ENCODE measurements at places on chromosomes 7 and 10.

- DNase-seq: peak; percentile 88
These were observed 232.4 kb upstream of the KLF14 start for GRCh38 chr7:130966246-130967009.

DNA sequence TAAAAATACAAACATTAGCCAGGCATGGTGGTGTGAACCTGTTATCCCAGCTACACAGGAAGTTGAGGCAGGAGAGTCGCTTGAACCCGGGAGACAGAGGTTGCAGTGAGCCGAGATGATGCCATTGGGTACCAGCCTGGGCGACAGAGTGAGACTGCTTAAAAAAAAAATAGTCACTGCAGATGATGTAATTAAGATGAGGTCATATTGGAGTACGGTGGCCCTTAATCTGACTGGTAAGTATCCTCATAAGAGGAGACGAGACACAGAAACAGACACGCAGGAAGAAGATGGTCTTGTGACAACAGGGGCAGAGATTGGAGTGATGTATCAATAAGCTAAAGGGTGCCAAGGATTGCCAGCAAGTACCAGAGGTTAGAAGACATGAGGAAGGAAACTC, 156.0 kb downstream of the FAM107B start:
- no peak for DNase-seq

DNA sequence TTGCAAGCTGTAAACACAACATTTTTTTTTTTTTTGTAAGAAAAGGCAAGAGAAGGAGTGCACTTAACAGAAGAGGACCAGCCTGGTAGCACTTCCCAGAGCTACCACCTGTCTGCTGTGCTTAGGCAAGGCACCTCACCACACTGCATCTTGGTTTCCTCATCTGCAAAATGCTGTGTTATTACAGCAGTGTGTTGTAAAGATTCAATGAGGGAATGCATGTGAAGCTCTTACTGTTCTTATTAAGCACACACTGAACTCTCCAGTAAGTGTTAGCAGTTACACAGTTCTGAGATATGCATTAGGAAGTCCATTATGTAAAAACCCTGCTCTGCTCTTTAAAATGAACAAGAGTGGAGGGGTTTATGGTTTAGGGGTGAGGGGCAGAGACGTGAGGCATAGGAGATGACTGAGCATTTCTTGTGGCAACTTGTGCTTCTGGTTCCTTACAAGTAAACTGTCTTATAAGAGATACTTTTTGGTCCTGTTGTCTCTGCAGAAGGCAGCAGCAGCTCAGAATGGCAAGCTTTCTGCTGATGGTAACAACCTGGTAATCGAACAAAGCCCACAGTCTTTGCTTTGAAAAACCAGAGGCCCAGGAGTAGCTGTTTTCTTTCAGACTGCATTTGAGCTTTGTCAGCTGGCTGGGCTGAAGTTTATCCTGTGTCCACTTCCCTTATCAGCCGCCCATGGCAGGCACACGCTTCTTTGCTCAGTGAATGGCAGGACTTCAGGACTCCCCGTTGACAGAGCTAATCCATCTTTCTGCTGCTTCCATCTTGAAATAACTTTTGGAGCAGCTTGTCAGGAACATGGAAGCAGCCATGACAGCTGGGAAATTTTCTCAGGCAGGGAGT, 98.8 kb upstream of the BMPER start:
- DNase-seq: no peak

GRCh38 chr10:132532749-132533560, 4.6 kb upstream of the INPP5A start:
- no peak for DNase-seq

DNA sequence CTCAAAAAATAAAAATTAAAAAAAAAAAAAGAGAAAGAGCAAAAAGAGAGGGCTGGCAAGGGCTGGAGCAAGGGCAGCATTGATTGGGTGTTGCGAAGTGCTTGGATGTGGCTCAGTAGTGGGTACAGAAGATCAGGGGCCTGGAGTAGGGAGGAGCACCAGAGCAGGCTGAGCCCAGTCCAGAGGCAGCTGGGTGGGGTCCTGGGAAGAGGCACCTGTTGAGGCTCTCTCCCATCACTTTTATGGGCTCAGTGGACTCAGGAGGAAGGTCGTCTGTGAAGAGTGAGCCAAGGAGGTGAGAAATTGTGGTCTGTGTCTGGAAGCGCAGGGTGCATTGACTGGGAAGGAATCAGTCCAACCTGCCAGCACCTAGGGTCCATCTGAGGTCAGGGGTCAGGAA, 11.8 kb upstream of the ZMIZ2 start:
- DNase-seq: no peak

GRCh38 chr10:119029613-119030420, at the start of gene NANOS1:
NANOS1 (plus strand) TSS chr10:119029714; CDS start chr10:119029802, 88 bp downstream.
- DNase-seq: no peak

DNA sequence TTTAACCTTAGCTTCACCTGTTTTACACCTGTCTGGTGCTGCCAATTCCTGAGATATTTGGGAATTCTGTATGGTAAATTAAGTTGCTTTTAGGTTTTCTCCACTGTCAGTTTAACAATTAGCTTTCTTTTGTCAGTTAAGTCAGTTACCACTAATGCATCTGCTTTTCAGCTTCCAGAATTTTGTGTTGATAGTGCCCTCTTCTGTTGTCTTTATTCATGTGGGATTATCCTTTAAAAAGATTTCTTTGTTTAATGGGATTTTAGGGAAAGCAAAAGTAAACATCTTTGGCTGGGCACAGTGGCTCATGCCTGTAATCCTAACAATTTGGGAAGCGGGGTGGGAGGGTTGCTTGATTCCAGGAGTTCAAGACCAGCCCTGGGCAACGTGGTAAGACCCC, 8.1 kb downstream of the TFAM start:
- peak; percentile 42 for DNase-seq

DNA sequence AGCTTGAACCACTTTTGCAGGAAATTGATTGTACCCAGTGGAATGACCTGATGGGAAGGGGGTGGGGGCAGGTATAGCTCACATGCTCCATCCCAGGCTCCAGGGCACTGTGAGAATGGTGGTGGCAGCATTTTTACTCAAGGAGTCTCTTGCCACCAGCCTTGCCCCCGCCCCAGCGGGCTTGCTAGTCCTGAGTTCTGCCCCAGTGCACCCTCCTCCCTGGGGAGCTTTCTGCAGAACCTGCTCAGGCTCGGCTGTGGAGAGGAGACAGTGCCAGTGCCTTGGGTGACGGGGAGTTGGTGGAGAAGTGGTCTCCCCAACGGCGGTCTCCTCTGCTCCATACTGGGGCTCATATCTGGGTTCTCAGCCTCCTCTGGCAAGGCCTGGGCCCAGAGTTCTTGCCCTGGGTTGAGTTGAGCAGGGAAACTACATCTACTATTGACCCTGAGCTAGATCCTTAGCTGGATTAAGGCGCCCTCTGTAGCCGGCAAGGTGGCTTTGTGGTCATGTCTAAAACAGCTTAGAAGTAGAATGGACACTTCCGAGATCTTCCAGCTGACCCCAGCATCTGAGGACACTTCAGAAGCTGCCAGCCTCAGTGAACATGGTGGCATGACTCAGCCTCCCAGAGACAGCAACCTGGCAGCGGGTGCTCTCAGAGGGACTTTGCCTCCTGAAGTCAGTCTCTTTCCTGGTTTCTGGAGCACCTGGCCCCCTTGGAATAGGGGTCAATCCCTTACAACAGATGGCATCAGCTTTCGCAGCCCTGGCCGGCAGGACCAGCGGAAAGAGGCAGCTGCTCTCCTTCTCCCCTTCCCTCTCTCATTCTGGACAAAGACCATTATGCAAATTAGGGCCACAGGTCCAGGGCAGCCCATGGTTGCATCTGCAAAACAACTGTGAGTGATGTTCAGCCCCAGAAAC, 363.4 kb upstream of the MKI67 start:
- no peak for DNase-seq

DNA sequence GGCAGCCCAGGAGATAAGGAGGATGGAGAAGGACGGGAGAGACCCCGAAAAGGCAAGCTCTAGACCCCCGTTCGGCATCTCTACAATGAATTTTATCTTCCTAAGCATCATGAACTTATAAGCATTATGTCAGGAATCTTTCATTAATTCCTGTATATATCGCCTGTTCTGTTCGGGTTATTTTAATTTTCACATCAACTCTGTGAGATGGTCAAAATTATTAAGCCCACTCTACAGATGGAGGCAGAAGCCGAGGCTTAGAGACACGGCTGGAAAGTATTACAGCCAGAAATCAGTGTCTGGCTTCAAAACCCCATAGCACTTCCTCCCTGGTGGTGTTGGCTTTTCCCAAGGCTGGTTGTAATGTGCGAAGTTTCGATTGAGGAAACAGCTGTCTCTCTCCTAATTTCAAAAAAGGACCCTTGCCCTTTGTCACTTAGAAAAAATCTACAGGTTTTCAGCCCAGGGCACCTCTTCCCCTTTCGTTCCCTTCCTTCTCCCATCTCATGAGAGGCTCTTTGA, 1.5 kb upstream of the GRM8 start:
- no peak for DNase-seq

GRCh38 chr10:50275650-50276235, 24.4 kb upstream of the ASAH2 start:
- peak; percentile 51 for DNase-seq

- DNase-seq: no peak
These were observed 154.1 kb downstream of the PIP4K2A start for GRCh38 chr10:22560096-22560912.

DNA sequence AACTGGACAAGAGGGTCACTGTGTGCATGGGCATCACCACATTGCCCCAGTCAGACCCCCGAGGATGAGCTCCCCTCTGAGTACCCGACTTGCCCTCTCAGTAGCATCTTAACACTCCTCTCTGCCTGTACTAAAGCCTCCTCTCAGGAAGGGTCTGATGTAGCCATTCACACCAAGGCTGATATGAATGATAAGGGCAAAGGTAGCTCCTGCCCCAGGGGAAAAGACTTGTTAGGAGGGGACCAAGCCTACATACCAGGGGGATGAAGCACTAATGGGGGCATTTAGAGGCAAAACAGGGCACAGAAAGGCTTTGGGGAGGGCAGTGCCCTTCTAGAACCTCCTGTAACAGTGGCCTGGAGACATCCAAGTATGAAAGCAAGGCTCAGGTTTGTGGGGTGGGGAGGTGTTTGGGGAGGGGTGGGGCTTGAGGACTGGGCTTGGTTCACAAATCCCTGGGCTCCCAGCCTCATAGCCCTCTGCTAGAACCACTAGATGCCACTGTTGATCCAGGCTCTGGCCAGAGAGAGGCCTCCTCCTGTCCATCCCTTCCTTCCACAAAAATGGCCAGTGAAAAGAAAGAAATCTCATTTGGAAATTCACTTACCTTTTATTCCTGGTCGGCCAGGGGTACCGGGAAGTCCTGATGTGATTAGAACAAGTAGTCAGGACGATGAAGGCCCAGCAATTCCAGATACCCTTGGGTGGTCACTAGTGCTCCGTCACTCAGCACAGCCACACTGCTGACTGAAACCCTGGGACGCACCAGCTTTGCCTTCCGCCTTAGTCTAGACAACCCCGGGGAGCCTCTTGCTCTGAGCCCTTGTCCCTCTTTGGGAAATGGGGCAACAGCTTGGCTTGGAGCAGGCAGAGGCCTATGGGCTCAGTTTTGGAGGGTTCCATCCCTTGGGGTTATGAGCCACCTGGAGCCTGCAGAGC, 40.3 kb downstream of the COL17A1 start:
- peak; percentile 74 for DNase-seq

DNA sequence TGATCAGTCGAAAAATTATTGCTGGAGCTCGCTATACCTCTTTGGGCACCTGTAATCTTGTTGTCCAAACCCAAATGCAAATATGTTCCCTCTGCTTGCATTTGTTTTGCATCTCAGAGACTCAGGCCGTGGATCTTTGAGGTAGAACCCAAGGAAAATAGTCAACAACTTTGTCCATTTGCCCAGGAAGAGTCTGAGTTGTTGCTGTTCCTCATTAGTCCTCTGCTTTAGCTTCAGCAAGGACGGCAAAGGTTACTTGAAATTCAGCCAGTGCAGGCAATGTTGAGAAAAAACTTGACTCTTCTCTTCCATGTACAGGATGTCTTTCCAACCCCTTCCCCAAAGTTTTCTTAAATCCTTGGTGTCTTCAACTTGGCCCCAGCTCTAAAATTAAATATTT, 45.8 kb downstream of the PDK4 start:
- no peak for DNase-seq

DNA sequence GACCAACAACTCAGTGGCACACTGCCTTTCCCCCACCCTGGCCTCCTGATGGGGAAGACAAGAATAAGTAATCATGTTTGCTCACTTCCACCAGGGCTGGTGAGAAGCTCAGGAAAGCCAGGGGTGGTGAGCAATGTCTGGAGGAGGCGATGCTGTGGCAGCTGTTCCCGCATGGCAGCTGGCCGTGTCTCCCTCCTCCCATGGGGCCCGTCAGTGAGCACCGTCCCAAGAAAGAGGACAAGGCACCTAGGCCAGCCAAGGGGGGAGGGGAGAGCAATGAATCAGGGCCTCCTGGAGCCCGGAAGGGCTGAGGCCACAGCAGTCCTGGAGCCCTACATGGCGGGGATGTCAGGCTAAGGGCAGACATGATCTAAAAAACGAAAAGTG, 69.2 kb upstream of the INSIG1 start:
- DNase-seq: no peak

DNA sequence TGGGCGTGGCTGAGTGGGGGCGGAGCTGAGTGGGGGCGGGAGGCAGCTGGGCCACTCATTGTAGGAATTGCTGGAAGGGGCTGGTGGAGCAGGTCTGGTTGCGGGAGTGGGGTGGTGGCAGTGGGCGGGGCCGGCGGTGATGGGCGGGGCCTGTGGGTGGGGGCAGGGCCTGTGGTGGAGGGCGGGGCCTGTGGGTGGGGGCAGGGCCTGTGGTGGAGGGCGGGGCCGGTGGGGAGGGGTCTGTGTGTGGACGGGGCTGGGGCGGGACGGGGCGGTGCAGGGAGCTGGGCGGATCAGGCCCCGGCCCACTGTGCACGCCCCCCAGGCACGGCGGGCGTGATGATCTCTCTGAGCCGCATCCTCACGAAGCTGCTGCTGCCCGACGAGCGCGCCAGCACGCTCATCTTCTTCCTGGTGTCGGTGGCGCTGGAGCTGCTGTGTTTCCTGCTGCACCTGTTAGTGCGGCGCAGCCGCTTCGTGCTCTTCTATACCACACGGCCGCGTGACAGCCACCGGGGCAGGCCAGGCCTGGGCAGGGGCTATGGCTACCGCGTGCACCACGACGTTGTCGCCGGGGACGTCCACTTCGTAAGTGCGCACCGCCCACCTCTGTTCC, 14.0 kb downstream of the SLC29A4 start:
- DNase-seq: no peak

DNA sequence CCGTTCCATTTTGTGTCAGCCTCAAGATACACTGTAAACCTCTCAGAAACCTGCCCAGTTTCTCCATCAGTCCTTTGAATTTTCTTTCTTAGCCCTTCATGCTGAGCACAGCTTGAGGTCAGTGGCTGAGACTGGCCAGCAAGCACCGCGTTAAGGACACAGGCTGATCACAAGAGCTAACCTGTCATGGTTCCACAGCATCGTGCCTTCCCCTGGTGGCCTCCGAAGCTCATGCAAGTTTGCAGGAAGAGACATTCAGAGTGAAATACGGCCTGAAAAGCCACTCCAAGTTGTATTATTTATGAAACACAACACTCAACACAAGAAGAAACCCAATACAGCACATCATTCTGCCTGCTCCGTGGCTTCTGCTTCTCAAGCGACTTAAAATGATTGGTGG, 57.0 kb upstream of the PFKP start:
- no peak for DNase-seq

Measured in SK-MEL-5 (cell line).